Left lung (tissue), 14 donors: ENCODE measurements at places on chromosomes 5 and 9. TPM values are rescaled to one million over a fixed set of nuclear protein-coding genes. Genes with fewer than 3 reads are reported as not detected.

The CDH9 gene
- polyA plus RNA-seq, result not detected

The PRLR gene
- polyA plus RNA-seq, result 2.1 TPM

The CCDC152 gene
- 14.2 TPM for polyA plus RNA-seq

The OR13C5 gene
- 0.17 TPM for polyA plus RNA-seq

The SCGB3A2 gene
- polyA plus RNA-seq, result 1,881 TPM

The SLC6A19 gene
- polyA plus RNA-seq, result 0.54 TPM

The ASPN gene
- 4.3 TPM for polyA plus RNA-seq

The HMHB1 gene
- not detected for polyA plus RNA-seq

The PCDHGA9 gene
- polyA plus RNA-seq, result 5.3 TPM

The KCNN2 gene
- polyA plus RNA-seq, result 3.1 TPM

The GKAP1 gene
- 17.4 TPM for polyA plus RNA-seq

The ADAMTSL2 gene
- 11.0 TPM for polyA plus RNA-seq

The GMCL2 gene
- polyA plus RNA-seq, result 0.06 TPM

The FAM151B gene
- 3.0 TPM for polyA plus RNA-seq

The HMCN2 gene
- 0.78 TPM for polyA plus RNA-seq

The TXNDC8 gene
- polyA plus RNA-seq, result not detected

The CDHR2 gene
- 0.92 TPM for polyA plus RNA-seq

The SPINK7 gene
- polyA plus RNA-seq, result 0.54 TPM

The PCDHGB6 gene
- polyA plus RNA-seq, result 9.4 TPM

The LHX2 gene
- polyA plus RNA-seq, result not detected

The GPR21 gene
- 0.22 TPM for polyA plus RNA-seq

The FBP1 gene
- 21.2 TPM for polyA plus RNA-seq

The NR6A1 gene
- polyA plus RNA-seq, result 1.7 TPM

The RICTOR gene
- 31.8 TPM for polyA plus RNA-seq

The PFN3 gene
- polyA plus RNA-seq, result not detected

The FAM169A gene
- polyA plus RNA-seq, result 5.9 TPM

The HAPLN1 gene
- polyA plus RNA-seq, result 1.3 TPM

The HAVCR2 gene
- polyA plus RNA-seq, result 2.3 TPM

The PCDHGA5 gene
- 4.3 TPM for polyA plus RNA-seq

The SLC30A5 gene
- 87.2 TPM for polyA plus RNA-seq

The STRBP gene
- 38.8 TPM for polyA plus RNA-seq

The MAST4 gene
- 52.1 TPM for polyA plus RNA-seq

The PROB1 gene
- 1.4 TPM for polyA plus RNA-seq

The ACTL7A gene
- not detected for polyA plus RNA-seq

The WWC1 gene
- 128 TPM for polyA plus RNA-seq

The SEMA5A gene
- 20.9 TPM for polyA plus RNA-seq

The CDH10 gene
- polyA plus RNA-seq, result 1.4 TPM

The DMGDH gene
- 1.8 TPM for polyA plus RNA-seq

The MELK gene
- polyA plus RNA-seq, result 17.7 TPM

The MED10 gene
- 39.2 TPM for polyA plus RNA-seq

The SERF1A gene
- 18.8 TPM for polyA plus RNA-seq

The GRXCR2 gene
- polyA plus RNA-seq, result not detected

The ACER2 gene
- 2.9 TPM for polyA plus RNA-seq

The PCDHB4 gene
- 2.4 TPM for polyA plus RNA-seq

The GNG10 gene
- 74.6 TPM for polyA plus RNA-seq

The PRDM9 gene
- polyA plus RNA-seq, result not detected

The FIBCD1 gene
- 1.7 TPM for polyA plus RNA-seq

The PDLIM7 gene
- 93.3 TPM for polyA plus RNA-seq

The SURF2 gene
- polyA plus RNA-seq, result 14.9 TPM

The AK1 gene
- polyA plus RNA-seq, result 47.3 TPM

The TLX3 gene
- polyA plus RNA-seq, result not detected

The PDCD1LG2 gene
- polyA plus RNA-seq, result 0.24 TPM

The MEGF10 gene
- 0.80 TPM for polyA plus RNA-seq

The C6 gene
- 2.5 TPM for polyA plus RNA-seq

The LECT2 gene
- 2.0 TPM for polyA plus RNA-seq

The IL3 gene
- polyA plus RNA-seq, result not detected

The GNA14 gene
- 11.9 TPM for polyA plus RNA-seq

The SMIM33 gene
- polyA plus RNA-seq, result 0.06 TPM
